ENCODE measurements at places on chromosomes 3 and 15.

GRCh38 chr3:24522146-24522579, 27.5 kb upstream of the THRB start:
- no peak for DNase-seq

GRCh38 chr15:99467853-99468464, 97.8 kb upstream of the MEF2A start:
- DNase-seq: peak; percentile 64

DNA sequence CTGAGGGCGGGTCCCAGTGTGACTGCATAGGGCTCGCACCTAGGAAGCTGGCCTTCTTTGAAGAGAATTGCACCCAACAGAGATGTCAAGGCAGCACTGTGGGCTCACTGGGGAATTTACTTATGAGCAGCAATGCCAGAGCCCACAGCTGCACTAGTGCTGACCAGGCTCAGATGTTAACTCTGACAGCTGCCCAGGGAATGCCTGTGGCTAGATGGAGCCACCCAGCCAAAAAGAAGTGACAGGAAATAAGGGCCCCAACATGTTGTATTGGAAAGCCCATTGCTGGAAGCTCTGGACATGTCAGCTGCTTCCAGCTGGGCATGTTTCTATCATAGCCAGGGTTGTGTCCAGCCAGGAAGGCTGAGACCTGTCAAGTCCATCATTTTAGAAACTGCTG, 90.9 kb upstream of the ZNF280D start:
- no peak for DNase-seq

DNA sequence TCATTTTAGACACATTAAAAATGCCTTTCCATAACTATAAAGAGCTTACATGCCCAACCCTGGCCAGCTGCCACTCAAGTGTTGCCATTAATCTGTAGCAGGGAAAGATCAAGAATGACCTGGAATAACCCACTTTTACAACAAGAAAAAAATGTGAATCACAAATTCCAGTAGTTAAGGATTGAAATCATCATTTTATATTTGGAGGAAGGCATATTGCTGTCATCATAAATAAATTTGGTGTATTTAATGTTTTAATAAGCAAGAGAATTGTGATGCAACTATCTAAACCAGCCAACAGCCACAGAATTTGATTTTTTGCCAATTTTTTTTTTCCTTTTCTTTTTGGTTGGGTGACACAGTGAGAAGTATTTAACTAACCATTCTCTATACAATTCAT, 240.0 kb upstream of the SEMA6D start:
- DNase-seq: no peak

DNA sequence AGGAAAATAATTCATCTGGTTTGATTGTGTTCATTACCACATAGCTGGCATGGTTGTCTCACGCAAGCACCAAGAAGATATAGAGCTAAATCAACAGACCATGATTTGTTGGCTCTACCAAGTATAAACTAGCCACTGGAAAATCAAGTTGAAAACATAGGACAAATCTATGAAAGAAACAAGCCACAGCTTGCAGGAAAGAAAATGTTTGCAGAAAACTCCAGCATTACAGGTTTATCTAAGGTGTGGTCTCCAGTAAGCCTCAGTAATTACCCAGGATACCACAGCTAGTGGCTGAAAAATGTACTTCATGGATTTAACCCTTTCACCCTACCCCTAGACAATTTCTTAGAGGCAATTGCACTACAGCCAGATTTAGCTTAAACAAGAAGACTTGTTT, 340.6 kb downstream of the SOX2 start:
- DNase-seq: no peak

DNA sequence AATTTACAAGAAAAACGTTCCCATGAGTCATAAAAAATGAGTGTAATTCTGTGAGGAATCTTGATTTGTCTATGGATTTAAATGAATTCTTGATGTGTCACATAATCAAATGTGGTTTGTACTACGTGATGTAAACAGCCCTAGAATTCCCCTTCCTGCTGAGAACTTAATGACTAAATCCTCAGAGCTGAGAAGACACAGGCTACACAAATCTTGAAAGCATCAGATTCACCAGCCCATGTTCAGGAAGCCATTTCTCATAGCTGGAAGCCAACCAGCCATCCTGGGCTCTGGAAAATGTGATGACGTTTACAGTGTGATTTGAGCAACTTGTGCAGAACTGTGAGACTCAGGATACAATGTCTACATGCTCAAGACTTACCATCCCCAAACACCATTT, 193.7 kb upstream of the MME start:
- no peak for DNase-seq

DNA sequence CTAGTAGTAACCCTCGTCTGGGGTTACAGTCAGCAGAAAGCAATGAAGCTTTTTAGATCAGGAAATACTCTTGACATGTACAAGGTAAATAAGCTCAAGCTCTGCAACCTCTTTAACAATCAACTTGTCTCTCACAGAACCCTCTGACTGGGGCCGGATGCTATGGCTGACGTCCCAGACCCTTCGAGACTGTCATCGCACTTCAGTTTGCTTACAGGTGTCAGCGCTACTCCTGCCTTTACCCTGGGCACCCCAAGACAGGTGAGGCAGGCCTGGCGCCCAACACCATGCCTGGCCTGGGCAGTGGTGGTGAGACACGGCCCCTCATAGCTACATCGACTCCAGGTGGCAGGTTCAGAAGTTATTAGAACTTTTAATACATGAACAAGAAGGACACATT, 30.6 kb downstream of the LRRFIP2 start:
- DNase-seq: no peak

GRCh38 chr15:44414001-44414400, 13.4 kb upstream of the CTDSPL2 start:
- DNase-seq: no peak

DNA sequence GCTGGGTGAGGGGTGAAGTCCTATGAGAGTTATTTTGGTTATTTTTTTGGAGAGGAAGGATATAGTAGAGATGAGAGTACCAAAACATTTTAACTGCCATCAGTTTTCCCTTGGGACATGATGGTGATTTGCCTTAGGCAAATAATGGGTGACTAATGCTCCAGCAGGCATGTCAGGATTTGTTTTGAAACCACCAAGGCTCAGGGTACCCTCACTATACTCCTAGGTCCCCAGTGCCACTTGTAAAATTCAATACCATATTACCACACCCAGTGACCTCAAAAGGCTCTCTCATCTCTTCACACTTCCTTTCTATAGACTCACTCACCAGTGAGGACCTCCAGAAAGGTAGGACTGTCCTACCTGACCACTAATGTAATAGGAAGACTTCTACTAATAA, 83.6 kb downstream of the WDR72 start:
- DNase-seq: no peak

GRCh38 chr3:155504682-155505081, 211.2 kb upstream of the STRIT1 start:
- no peak for DNase-seq

- no peak for DNase-seq
These were observed 139.5 kb upstream of the SLC2A2 start for GRCh38 chr3:171165983-171166382.

- DNase-seq: no peak
These were observed 39.5 kb upstream of the FMN1 start for GRCh38 chr15:33234020-33234461.

DNA sequence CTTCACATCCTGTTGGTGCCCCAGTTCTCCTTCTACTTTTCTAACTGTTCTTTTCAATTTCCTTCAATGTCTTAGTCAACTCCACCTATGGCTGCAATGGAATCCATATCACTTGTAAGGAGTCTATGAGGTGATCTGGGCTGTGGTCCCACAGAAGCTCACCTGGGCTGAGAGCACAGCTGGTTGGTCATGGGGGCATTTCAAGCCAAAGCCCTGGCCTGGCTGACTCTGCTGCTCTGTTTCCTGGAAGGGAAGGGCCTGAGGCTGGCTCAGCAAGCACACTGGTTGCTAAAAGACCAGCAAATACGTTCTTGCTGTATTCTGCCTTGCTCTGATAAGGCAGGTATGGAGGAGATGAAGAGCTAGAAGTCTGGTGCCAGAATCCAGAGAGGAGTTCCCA, 29.0 kb downstream of the AMOTL2 start:
- DNase-seq: no peak
